LHCN-M2 (cell line): ENCODE measurements at places on chromosomes 13 and 19.

DNA sequence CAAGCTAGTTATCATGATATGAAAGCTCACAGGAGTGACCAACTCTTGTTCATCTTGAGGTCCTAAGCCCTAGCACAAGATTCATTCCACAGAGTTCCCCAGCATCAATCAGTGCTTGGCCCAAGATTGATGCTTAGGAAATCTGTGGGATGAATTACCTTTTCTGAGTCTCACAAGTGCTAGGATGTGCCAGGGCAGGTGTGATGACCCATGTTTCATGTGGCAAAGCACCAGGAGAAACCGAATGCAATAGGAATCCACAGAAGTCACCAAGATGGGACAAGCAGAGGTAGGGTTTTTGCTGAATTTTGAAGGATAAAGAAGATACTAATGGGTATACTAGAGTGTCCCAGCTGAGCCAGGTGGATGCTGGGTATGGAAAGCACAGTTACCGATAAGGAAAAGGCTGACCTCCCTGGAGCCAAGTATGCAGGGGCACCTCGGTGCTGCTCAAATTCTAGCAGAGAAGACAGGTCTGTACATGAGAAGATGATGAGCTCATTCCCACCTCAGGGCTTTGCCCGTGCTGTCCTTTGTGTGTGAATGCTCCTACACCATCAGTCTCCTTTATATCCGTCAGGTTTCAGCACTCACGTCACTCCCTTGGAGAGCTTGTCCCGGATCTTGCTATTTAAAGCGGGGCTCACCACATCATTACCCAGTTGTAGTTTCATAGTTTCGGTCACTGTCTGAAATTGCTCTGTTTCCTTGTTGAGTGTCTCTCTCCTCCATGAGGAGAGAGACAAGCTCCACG, 168.9 kb upstream of the TSC22D1 start:
- no peak for DNase-seq

GRCh38 chr13:24887759-24888158, 123.8 kb downstream of the RNF17 start:
- no peak for DNase-seq

- DNase-seq, result no peak
These were observed 302.0 kb upstream of the MIR17HG start for GRCh38 chr13:91045351-91046034.

- DNase-seq, result no peak
These were observed 254.3 kb upstream of the SLITRK1 start for GRCh38 chr13:84136582-84136981.

DNA sequence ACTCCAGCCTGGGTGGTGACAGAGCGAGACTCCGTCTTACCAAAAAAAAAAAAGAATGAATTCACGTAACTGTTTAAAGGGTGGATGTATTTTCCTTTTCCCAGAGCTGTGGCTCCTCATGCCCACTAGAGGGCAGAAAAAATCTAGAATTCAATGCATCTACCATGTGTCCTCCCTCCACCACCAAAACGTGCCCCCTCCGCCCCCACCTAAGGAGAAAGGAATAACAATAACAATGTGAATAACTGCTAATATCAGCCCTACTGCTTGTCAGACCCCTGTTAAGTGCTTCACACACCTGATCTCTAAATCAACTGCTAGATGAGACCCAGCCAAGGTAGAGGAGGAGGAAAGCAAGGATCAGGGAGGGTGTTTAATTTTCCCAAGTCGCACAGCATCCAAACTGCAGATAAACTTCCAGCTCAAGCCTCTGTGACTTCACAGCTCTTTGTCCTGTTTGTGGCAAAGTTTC, 20.2 kb upstream of the PNMA8B start:
- DNase-seq, result peak; percentile 45

DNA sequence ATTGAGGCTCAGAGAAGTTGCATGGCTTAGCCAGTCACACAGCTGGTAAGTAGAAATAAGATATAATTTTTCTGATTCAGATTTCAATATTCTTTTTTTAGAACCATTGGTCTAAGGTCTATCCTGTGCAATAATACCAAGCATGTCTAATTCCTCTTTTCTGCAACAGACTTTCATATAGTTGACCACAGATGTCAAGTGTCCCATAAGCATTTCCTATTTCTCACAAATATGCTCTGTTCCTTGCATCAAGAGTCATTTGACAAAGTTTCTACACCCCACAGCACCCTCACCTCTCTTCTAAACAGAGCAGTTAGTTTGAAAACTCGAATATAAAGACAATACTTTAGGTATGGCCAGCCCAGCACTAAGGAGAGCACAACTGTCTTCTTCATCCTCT, 26.8 kb upstream of the SACS start:
- no peak for DNase-seq

DNA sequence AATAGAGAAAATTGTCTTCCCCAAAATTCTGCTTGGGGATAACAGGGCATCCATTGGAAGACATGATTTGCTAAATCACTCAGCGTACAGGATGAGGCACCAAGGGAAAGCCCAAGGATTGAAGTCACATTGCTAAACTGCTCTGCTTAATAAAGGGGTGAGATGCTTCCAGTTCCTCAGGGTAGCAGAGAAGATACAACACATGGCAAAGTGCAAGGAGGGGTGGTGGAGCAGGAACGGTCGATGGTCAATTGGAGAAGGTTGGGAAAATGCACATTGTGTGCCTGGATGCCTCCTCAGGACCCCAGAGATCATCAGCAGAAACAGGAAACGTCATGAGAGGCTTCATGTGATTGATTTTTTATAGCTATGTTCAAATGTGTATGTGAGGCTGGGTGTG, 116.3 kb upstream of the SOX1 start:
- DNase-seq, result no peak

GRCh38 chr13:79642596-79642995, 161.6 kb downstream of the NDFIP2 start:
- DNase-seq, result no peak

DNA sequence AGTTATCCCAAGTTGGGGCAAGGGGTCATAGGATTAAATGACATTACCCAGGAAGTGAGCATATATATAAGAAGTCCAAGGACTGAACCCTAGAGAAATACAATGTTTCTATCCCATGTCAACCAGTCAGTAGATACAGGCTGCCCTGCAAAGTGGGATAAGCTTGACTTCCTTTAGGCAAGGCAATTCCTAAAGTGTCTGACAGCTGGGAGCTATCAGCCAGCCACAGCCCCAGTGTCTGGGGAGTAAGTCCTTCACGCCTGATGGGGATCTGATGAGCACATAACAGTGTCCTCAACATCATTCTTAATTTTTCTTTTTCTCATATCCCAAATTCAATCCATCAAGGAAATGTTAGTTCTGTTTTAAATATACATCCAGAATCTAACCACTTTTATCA, 54.1 kb downstream of the DNAJC15 start:
- no peak for DNase-seq

DNA sequence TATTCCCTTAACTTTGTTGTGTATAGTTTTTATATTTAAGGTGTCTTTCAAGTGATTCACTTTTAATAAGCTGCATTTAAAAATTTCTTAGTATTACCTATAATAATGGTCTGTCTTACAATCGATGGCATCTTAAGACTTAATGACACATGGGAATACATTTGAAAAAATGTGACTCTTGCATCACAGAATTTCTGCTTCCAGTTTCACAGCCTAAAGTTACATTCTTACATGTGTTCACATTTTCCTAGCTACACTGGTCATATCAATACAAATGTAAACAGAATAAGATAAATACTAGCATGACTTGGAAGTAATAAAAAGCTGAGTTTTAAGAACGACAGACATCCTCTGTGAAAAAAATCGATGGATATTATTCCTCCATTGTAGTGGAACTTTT, 1597.1 kb upstream of the MIR17HG start:
- DNase-seq, result no peak

DNA sequence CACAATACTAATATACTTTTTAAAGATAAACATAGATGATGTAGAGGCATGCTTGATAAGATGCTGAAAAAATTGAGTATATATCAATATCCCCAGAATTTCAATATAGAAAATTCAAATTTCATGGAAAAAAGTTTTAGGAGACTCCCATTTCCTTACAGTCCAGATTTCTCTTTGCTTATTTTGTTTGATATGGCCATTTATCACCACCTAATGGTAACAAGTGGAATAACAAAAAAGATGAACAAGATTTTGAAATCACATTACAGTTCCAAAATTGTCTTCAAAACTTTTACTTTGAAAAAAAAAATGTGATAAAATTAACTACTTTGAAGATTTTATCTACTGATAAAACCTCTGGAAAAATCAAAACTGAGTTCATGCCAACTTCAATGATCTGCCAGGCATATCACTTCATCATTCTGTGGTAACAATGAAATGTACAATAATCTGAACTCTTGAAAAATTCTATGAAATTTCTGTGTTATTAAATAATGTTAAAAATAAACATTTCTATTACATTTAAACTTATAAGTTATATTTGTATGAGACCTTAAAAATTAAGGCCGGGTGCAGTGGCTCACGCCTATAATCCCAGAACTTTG, 17.5 kb downstream of the MIPEP start:
- peak; percentile 66 for DNase-seq

DNA sequence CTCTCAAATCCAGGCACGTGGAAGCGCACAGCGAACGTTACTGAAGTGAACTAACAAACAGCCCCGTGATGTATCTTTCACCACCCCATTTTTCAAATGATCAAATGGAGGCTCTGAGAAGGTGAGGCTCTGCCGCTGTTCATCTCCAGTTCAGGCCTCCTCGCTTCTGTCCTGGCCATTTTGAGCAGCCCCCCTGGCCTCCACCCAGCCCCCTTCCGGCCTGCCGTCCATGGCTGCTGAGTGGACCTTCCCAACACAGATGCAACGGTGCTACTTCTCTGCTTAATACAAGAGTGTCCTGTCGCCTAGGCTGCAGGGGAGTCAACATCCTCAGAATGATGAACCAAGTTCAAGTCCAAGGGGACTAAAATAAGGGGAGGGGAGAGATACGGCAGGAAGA, 9.7 kb downstream of the SYDE1 start:
- no peak for DNase-seq

DNA sequence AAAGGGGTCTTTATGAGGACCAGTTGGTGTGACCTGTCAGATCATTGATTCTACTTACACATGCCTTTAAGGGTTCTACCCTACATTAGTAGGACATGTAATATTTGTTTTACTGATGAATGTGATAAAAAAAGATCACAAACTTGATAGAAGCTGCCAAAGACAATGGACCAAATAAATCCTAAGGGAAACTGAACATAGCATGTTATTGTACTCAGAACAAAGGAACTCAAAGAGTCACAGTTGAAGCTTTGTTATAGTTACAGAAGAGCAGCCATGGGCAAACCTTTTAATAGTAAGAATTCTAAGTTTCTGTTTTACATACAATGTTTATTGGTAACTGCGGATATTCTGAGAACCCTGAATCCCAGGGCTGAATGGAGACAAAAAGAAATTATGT, 780.1 kb downstream of the SLITRK6 start:
- DNase-seq, result no peak

DNA sequence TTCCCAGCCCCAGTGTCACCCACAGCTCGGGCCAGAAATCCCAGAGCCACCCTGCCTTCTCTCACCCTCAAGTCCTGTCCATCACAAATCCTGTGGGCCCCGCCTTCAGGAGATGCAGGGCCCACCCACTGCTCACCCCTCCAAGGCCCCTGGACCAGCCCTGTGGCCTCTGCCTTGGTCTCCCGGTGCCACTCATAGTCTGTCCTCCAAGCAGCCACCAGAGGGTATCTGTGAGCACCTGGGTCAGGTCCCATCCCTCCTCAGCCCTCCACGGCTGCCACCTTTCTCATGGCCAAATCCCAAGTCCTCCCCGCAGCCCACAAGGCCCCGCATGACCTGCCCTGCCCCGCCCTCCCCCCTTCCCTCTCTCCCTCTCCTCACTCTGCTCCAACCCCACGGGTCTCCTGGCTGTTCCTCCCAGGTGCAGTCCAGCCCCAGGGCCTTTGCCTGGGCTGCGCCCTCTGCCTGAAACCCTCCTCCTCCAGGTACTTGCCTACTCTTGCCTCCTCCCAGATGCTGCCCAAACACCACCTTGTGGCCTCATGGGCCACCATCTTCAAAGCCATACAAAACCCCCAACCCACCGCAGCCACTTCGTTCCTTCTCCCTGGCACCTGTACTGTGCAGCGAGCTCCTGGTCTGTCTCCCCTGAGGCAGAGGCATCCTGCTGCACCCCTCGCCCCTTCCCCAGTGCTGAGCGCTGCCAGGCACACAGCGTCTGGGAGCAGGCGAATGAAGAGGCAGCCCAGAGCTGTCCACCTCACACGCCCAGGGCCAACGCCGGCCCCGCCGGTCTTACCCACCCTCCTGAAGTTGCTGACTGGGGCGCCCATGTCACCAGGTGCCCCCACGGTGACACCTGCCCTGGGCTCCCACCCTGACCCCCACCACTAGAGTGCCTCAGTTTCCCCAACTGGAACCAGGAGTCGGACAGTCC, 13.2 kb upstream of the UQCR11 start:
- no peak for DNase-seq

DNA sequence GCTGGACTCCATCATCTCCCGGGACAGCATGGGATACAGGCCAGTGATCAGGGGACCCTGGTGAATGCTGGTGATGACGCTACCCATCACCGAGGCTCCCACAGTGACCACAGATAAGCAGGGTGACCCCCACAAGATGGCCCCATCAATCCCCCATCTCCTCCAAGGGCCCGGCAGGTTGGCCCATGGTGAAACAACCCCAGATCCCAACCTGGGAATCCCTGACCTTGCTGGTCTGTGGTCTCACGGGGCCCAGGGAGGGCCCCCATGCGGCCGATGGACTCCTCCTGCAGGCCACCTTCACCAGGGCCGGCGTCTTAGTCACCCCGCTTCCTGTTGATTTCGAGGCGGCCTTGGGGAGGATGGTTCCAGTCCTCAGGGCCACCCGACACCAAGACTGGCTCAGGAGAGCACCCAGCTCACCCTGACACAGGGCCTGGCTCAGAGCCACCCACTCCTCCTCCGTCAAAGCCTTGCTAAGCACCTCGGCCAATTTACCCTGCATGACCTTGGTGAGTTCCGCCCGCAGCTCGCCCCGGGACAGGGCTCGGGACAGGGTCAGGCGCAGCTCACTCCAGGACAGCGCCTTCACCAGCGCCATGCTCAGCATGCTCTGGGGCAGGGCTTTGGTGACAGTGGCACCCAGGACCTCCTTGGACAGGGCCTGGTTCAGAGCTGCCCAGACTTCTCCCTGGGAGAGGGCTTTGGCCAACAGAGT, 10.0 kb downstream of the IQCN start:
- DNase-seq, result no peak

GRCh38 chr13:76597868-76598267, 288.3 kb downstream of the KCTD12 start:
- no peak for DNase-seq

- DNase-seq, result no peak
These were observed 45.0 kb downstream of the SLC7A1 start for GRCh38 chr13:29550430-29550988.

GRCh38 chr19:49738268-49738667, 24.8 kb downstream of the TSKS start:
- DNase-seq, result no peak
